NCI-H2171 (cell line): ENCODE measurements at places on chromosomes 6 and 20.

DNA sequence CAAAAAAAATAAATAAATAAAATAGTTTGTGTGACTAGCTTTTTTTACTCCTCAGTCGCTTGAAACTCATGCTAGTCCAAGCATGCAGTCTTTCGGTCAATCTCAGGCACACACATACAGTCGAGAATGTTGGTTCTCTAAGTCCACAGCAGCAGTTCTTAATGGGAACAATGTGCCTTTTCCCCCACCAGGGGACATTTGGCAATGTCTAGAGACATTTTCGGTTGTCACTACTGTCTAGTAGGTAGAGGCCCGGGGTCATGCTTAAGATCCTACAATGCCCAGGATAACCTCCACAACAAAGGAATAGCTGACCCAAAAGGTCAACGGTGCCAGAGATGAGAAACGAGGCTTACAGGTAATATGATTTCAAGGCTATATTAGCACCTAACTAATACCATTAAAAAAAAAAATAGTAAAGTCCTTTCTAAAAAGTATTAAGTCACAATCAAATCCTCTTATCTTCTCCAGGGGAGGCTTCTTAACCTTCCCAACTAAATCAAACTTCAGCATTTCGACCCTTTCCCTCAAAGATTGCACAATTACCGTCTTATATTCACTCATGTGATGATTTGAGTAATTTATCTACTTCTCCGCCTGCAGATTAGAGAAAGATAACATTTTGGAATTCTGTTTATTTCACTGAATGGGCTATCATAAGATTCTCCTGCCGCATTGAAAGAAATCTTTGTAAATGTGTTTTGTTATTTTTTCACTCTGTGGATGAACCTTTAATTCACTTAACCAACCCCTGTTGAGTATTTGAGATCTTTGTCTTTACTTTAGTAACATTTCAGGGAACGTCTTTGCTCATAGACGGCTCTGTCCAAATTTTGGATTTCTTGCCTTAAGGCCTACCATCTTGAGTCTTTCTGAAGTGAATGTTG lies 8.1 kb upstream of the SALL4 start:
- DNase-seq, result no peak

GRCh38 chr6:62345962-62346689 lies 60.1 kb upstream of the KHDRBS2 start:
- no peak for DNase-seq

DNA sequence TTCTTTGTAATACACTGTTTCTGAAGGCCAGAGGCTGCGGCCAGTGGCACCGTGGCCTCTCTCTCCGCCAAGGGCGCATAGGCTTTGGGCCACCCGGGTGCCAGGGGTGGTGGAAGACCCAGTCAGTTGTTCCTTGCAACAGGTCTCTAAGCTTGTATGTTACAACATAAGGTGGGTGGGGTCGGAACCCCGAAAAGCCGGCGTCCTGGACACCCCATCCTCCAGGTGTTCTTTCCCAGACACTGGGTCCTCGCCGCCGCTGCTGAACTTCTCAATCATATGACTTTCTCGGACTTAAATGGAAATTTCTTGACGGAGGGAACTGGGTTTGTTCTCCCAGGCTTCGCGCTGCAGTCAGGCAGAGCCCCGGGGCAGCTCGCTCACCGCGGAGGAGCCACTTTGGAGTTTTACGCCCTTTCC lies 983 bp upstream of the KCNQ5 start:
- DNase-seq, result no peak

- no peak for DNase-seq
Observed at GRCh38 chr6:27279513-27280063, 32.1 kb downstream of the PRSS16 start.

DNA sequence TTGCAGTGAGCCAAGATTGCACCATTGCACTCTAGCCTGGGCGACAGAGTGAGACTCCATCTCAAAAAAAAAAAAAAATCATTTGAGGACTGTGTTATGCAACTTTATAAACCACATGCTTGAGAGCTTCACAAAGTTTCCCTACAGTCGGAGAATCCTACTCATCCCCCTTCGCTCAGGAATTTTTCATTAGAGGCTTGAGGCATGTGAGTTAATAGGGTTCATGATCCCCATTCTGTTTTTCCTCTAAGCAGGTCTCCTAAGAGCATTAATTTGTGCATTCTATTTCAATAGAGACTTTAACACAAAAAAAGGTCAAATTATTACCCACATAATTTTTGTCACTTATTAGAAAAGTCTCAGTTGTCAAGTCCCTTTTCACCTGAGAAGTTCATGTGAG lies 103.7 kb upstream of the SOX4 start:
- DNase-seq, result no peak

DNA sequence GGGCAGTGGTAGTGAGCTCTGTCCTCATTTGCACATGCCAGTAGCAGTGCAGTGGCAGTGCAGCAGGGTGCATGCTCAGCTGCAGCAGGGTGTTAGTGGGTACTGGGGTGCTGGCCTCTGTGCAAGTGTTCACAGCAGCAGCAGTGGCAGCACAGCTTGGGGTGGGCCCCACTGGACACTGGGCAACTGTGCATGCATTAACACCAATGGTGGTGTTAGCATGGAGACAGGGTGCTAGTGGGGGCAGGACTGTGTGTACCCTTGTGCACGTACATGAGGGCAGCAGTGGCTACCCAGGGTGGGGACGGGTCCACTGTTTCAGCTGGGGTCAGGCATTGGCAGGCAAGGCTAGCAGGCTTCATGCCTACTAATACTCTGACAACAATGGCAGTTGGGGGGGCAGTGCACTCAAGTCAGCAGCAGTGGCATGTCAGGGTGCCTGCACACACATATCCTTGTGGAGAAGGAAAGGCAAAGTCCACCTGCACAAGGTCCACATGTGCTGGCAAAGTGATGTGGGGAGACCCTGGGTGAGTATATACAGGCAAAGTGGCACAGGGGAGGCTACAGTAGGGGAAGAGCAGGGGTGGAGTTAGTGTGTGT lies 60.2 kb downstream of the UNC5CL start:
- DNase-seq, result no peak

DNA sequence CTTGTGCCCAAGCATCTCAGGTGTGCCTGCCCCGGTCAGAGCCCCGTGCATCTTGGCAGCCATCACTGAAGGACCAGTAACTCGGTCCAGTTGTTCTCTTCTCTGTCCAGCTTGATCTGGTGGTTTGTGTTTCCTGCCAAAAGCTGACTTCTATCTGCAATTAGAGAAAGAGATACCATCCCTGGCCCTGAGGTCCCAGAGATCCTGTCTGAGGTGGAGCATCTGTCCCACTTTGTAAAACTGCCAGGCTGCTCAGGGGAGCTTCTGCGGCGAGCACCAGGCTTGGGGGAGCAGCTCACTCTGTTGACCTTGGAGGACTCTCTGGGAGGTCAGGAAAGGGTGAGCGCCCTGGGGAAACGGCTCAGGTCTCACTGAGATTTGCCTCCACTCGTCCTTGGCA lies 35.1 kb downstream of the MYT1 start:
- DNase-seq, result no peak

- DNase-seq, result no peak
Observed at GRCh38 chr6:107491138-107491609, 1.3 kb downstream of the SOBP start.

- DNase-seq, result peak; percentile 10
Observed at GRCh38 chr6:127641905-127642304, 64.9 kb downstream of the C6orf58 start.

DNA sequence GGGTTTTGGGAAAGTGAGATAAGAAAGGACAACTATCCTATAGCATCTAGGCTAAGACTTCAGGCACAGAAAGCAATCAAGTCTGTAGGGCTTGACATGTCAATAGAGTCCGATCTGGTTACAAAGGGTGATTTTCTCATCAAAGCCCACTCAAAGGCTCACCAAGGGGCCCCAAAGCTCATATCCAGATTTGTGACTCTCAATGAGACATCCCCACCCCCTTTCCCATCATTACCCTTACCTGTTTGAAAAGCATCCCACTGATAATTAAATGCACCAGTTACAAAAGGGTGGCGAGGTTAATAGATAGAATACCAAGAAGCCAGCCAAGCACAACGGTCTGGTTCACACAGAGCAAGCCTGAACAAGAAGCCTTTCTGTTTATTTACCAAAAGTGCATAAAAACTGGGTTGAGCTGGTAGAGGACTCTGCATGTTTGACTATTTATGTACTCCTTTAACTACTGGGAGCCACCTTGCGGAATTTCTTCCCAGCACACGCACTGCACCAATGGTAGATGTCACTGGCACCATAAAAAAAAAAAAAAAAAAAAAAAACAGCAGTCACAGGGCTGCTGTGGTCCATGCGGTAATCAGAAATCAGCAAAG lies 6.1 kb downstream of the JAG1 start:
- DNase-seq, result no peak

GRCh38 chr20:3203315-3204123 lies 963 bp downstream of the DDRGK1 start:
- DNase-seq, result peak; percentile 52

DNA sequence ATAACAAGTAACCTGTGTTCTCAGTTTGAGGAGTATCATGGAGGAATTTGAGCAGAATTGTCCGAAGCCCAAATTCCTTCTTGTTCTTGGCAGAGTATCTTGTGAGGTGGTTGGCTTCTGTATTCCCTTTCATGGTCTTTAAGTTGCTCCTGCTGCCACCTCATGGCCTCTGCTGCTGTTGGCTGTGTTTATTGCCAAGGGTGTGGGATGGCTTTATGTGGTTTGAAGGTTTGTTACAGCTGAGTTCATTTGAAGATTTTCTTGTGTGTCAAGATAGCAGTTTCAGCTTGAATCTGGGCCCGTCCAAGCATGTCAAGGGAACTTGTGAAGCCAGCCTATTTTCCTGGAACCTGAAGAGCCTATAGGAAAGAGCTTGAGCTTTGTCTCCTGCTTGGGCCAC lies 20.2 kb upstream of the TTK start:
- no peak for DNase-seq

- DNase-seq, result no peak
Observed at GRCh38 chr6:130132286-130132701, 90.5 kb downstream of the SAMD3 start.

- no peak for DNase-seq
Observed at GRCh38 chr6:56490993-56491392, 151.7 kb downstream of the DST start.

DNA sequence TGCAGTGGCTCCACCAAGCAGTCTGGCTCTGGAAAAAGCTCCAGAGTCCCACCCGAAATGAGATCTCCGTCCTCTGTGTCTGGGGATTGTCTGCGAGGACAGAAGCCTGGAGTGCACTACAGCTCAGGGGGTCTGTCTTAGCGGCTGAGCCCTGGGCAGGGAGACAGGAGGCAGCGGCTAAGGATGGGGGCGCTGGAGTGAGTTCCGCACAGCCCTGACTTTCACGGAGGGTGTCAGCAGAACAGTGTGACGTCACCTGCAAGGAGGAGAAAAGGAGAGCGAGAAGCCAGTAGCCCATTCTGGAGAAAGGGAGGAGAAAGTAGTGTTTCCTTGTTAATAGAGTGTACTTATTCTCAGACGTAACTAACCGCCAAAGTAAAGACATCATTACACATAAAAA lies 97.6 kb downstream of the FAM50B start:
- no peak for DNase-seq

- DNase-seq, result no peak
Observed at GRCh38 chr6:38234141-38234540, 405.6 kb downstream of the BTBD9 start.

DNA sequence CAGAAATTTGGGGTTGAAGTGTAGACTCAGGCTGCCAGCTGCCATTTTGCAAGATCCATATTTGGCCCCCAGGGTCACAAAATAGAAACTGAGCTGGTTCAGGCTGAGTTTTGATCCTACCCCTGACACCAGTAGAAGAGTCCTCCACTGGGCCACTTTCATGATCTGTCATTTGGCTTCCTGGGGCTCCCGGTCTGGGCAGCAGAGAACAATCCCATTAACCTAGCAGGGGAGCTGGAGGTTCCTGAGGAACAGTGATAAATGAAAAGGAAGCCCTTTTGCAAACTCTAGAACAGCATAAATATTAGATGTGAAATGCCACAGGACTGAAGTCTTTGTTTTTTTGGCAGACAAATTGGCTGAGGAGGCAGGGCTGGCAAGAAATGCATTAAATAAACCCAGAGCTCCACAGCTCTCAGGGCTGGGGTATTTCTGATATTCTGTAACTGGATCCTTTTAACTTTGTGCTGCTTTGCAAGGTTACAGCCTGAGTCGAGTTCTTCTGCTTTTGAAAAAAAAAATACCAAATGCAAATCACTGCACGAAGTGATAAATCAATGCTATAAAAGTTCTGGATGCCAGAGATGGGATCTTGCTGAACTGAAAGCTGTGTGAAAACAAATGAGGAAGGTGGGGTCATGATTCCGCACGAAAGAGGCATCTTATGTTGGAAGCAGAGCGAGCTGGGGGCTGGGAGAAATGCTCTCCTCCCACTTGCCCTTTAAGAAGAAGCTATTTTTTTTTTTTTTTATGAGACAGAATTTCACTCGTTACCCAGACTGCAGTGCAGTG lies 64.4 kb downstream of the SULF2 start:
- DNase-seq, result no peak

DNA sequence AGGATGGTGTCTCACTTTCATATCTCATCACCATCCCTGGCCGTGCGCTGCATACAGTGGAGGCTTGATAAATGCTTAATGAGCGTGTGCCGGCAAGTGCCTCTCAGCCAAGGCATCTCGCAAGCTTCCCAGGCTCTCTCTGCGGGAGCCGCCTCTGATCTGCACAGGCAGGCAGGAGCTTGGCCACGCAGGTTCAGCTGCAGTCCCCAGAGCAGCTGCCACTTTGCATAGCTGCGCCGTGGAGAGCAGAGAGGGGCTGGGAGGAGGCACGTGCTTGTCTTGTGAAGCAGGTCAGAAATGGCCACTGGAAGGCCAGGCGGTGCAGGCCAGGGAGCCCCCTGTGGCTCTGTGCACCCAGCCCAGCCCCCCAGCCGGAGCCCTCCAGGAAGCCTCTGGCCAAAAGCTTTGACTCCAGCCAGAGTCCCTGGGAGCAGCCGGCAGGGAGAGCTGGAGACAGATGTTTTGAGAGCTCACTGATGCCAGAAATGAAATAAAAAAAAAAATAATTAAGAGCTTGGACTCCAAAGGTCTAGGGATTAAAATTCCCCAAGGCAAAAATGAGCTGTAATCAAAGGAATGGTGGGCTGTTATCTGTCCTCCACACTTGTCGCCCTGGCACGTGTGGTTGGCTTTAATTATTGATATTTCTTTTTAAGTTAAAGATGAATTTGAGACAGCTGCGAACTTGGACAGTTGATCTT lies 377.0 kb downstream of the CDH4 start:
- no peak for DNase-seq

DNA sequence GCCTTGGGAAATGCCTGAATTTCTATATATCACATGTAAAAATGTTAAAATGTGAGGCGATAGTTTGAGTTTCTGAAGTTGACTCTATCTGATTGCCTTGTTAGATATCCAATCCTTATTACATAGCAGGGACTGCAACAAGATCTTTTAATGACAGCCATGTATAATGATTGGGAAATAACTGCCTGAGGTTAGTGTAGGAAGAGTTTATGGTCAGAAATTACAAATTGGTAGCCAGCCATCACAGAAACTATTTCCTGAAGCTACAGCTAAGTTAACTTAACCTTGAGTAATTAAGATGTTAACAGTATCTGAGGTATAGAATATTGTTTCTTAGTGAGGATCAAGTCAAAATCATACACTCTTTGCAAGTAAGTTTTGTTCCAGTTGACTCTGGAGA lies 41.0 kb downstream of the AKIRIN2 start:
- DNase-seq, result no peak

- no peak for DNase-seq
Observed at GRCh38 chr6:11921017-11921438, 91.1 kb upstream of the HIVEP1 start.

GRCh38 chr20:17339000-17339399 lies 112.2 kb downstream of the PCSK2 start:
- DNase-seq, result no peak
